ENCODE measurements at places on chromosomes 5 and 9.
A peak's percentile ranks its signal among the peaks of the same experiment; 100 is the strongest.

DNA sequence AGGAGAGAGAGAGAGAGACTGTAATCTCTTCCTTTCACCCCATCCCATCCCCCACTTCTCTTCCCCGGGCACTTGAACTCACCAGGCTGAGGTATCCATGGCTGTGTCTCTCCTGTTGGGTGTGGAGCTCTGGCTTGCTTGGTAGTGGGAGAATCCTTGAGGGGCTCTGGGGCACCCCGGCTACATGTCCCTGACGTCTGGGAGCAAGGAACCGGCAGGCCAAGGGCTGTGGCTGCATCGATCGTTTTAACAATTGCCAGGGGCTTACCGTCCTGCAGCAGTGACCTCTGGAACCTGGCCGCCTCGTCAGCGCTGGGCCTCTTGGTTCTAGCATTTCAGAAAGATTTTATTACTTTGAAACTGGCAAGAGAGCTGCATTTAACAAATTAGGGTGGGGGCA lies 30.0 kb downstream of the FGF18 start:
- no peak for DNase-seq

GRCh38 chr5:58635416-58635815 lies 52.5 kb downstream of the RAB3C start:
- DNase-seq, result no peak

DNA sequence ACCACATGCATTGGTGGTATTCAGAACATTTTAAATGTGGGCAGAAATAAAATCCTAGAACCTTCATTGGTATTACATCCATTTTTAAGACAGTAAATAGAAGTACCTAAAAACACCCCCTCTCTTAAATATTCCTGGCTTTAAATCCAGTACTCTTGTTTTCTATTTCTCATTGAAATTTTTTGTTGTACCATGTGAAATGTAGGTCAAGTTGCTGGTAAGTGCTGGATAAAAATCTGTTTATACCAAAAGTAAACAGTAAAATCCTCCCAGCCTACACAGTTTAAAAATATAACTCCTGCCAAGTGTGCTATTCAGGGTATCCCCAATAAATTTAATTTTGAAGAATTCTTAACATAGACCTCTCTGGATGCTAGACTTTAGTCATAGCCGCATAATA lies 75.0 kb upstream of the FST start:
- no peak for DNase-seq

GRCh38 chr9:92527832-92528521 lies 7.8 kb downstream of the ECM2 start:
- DNase-seq, result no peak

GRCh38 chr5:5291357-5291756 lies 131.1 kb upstream of the ICE1 start:
- DNase-seq, result no peak

DNA sequence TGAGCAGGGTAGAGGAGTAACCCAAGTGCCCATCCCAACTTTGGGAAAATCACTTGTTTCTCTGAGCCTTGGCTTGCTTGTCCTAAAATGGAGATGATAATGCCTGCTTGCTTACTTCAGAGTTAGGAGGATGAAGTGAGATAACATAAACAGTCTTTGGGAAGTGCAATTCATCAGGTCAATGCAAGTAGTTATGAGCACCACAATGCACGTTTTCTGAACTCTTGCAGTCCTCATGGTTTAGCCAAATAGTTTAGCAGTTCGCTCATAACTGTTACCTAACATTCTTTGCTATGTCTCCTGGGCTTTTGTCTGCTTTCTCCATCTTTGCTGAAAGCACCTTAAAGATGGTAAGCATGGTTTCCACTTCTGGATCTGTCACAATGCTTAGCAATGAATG lies 270.0 kb downstream of the ADAMTSL1 start:
- no peak for DNase-seq

- DNase-seq, result no peak
These were observed 56.6 kb upstream of the CAMK4 start for GRCh38 chr5:111167551-111167950.

GRCh38 chr9:1837453-1838084 lies 177.6 kb upstream of the SMARCA2 start:
- peak; percentile 11 for DNase-seq

DNA sequence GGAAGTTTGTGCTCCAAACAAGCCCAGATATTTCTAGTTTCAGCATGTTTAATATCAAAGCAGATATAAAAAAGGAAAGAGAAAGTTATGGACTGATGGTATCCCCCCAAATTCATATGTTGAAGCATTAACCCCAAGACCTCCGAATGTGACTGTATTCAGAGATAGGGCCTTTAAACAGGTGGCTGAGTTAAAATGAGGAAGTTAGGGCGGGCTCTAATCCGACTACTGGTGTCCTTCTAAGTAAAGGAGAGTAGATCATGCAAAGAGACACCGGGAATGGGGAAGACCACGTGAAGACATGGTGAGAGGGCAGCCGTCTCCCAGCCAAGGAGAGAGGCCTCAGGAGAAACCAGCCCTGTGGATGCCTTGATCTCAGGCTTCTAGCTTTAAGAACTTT lies 324.1 kb upstream of the KIF2A start:
- no peak for DNase-seq

DNA sequence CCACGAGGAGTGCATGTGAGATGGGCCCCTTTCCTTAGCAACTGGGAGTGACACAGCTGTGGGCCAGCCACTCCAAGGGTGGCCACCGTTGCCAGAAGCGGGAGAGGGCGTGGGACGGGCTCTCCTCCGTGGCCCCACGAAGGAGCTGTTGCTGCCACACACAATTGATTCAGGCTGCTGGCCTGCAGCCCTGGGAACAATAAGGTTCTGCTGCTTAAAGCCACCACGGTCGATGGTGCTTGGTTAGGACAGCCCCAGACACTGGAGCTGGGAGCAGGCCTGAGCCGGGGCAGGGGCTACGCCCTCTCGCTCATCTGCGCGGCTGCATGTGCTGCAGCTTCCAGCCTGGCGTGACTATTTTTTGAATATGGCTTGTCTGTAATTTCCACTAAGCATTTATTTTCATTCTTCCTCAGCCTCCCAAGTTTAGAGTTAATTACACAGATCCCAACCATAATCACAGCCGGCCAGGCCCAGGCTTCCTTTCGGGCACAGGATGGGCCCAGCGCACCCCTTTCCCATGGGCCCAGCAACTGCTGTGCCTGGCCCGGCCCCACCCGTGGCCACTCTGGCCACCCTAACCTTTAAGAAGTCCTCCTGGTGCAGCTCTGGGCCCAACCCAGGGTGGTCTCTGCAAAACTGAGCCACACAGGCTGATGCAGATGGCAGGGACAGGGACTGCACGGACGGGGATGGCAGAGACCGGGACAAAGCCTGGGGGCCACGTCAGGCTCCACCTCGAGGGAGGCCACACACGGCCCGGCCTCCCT lies 49.7 kb downstream of the VAV2 start:
- no peak for DNase-seq

GRCh38 chr9:133566817-133567216 lies 32.3 kb downstream of the ADAMTSL2 start:
- no peak for DNase-seq

- DNase-seq, result no peak
These were observed 75.6 kb downstream of the LRSAM1 start for GRCh38 chr9:127526655-127527559.

GRCh38 chr9:132301521-132301920 lies 53.3 kb downstream of the SETX start:
- DNase-seq, result no peak

- DNase-seq, result no peak
These were observed 11.6 kb upstream of the ECM2 start for GRCh38 chr9:92547356-92547755.

- peak; percentile 72 for DNase-seq
These were observed 10.9 kb upstream of the LAMC3 start for GRCh38 chr9:130997925-130998596.

GRCh38 chr9:133621725-133622267 lies 12.6 kb upstream of the FAM163B start:
- DNase-seq, result no peak

DNA sequence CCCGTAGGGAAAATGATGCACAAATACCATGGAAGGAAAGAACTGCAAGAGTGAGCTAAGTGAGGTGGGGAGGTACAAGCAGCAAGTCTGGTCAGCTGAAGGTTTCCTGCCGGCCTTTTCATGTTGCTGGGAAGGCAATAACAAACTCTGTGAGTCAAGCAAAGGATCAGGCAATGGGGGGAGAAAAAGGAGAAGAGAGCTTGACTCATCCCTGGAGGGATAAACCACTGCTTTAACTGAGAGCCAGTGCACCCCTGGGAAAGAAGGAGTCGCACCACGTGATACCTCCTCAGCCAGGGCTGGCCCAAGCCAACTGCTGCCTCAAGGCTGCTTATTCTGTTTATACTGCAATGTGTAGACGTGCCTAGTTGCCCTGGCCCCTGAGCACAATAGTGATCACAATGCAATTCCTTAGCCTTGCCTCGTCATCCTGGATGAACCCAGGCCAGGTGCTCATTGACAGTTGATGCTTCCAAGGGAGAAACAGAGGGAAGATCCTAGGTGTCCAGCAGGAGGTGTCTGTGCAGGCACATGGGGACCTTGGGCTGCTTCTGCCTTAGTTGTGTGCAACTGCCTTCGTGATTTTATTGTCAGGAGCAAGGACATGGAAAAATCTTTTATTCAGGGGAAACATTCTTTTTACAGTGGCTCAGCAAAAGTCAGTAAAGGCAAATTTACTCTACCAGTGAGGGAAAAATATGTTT lies 203.0 kb upstream of the TUT7 start:
- DNase-seq, result no peak

DNA sequence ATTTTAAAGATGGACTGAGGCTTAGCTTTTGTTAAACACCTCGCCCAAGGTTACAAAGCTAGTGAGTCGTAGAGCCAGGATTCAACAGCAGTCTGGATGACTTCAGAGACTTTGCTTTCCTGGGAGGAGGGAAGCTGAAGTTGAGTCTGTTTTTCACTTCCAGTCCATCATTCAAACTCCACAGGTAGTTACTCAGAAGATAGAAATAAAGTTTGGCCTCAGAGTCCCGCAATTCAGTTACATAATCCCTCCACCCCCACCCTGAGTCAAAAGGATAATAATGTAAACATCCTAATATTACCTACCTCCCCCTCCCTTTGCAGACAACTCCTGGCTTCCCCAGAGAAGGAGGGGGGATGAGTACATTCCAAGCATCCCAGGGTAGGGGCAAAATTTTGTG lies 8.1 kb downstream of the HBEGF start:
- DNase-seq, result no peak

- no peak for DNase-seq
These were observed 205.1 kb upstream of the MRPS30 start for GRCh38 chr5:44603496-44604272.

- DNase-seq, result no peak
These were observed 102.5 kb upstream of the ERCC6L2 start for GRCh38 chr9:95773053-95773418.

DNA sequence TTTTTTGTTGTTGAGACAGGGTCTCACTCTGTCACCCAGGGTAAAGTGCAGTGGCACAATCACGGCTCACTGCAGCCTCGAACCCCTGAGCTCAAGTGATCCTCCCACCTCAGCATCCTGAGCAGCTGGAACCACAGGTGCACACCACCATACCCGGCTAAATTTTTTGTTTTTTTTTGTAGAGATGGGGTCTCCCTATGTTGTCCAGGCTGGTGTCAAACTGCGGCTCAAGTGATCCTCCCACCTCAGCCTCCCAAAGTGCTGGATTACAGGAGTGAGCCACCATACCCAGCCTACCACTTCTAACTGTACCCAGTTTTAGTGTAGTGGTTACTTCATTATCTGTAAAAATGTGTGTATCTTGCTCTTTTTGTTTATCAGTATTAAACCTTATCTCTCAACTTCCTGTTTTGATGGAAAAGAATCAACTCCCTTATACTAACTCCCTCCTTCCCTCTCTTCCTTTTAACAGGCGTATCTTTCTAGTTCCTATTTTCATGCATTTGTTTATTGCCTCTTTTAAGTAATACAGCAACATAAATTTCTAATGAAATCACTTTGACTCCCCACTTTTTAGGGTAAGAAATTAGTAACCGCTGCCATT lies 33.1 kb downstream of the GRAMD2B start:
- DNase-seq, result no peak

- DNase-seq, result no peak
These were observed 1937.1 kb upstream of the WWC1 start for GRCh38 chr5:166354332-166354731.

GRCh38 chr9:132412089-132412488 lies 2.1 kb downstream of the CFAP77 start:
- no peak for DNase-seq

DNA sequence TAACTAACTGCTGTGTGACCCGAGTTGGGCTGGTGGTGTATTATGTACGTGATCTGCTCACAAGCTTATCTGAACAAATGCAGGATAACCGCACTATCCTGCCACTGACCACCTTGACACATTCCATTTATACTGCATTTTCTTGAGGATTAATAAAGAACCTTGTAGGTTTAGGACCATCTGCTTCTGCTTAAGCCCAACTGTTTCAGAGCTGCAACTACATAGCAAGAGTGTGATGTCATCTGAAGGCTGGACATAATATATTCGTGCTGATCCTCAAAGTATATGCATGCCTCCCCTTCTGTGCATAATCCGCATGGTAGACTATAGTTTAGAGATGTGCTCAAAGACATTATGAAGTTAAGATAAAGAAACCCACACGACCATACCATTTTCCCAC lies 435.9 kb downstream of the BNC2 start:
- DNase-seq, result no peak

DNA sequence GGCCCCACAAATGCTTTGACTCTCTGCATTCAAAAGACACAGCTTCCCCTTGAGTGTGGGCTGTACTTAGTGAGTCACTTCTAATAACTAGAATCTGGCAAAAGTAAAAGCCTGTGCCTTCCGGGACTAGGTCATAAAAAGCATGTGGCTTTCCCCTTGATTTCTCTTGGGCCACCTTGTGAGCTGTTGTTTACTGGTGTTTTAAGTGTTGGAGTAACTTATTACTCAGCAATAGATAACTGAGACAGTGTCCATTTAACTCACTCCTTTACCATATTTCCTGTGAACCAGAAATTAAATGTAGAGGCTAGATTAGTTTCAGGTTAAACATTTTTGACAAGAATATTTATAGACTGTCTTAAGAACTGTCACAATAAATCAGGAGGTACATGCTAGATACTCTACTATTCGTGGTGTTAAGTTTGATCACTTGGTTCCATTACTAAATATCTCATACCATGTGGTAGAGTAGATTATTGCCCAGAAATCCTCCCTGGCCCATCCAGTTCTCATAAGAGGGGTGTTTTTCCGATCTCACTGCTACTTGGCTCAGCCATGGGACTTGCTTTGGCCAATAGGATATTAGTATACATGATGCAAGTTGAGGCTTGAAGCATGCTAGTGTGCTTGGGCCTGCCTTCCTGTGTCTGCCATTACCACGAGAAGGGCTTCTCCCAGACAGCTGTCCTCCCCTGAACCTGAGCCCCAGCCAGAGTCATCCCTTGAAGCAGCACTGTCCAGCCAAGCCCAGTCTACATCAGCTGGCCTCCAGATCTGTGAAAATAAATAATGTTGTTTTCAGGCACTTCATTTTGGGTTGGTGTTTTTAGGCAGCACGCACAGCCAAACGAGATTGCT lies 10.4 kb upstream of the CMBL start:
- DNase-seq, result no peak

- DNase-seq, result no peak
These were observed 314.2 kb downstream of the CDK5RAP2 start for GRCh38 chr9:120265791-120266190.

GRCh38 chr5:65482736-65483545 lies 1.2 kb upstream of the ADAMTS6 start:
- no peak for DNase-seq

- DNase-seq, result no peak
These were observed 58.5 kb upstream of the UBAC1 start for GRCh38 chr9:136019681-136020060.
